Upper lobe of left lung (tissue), 6 donors: ENCODE measurements at places on chromosomes 1 and 21. TPM values are rescaled to one million over a fixed set of nuclear protein-coding genes. Genes with fewer than 3 reads are reported as not detected.

Gene OLIG2
- not detected for total RNA-seq

Gene ANKRD35
- total RNA-seq = 1.5 TPM

Gene DVL1
- total RNA-seq = 105 TPM

Gene HSPB7
- 9.2 TPM for total RNA-seq
